Effector CD4-positive, alpha-beta T cell (primary cell): ENCODE measurements at places on chromosomes 7 and 10.

- no peak for DNase-seq
Observed at GRCh38 chr10:42954766-42955492, 121.9 kb upstream of the RET start.

DNA sequence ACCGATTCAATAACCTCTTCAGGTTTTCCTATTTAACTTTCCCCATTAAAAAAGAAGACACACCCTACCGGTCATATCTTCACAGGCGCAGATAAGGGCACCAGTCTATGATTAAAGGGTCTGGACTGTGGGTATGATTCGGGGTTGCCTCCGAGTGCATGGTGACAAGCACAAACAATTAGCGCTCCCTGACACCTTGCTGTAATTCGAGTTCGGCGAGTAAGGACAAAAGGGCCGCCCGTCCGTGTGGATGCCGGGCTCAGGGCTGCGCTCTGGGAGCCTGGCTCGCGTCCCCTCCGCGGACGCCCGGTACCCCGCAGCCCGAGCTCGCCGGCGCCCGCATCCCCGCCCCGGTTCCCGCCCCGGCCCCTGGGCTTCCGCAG, 111.9 kb upstream of the RHEB start:
- DNase-seq, result peak; percentile 19

DNA sequence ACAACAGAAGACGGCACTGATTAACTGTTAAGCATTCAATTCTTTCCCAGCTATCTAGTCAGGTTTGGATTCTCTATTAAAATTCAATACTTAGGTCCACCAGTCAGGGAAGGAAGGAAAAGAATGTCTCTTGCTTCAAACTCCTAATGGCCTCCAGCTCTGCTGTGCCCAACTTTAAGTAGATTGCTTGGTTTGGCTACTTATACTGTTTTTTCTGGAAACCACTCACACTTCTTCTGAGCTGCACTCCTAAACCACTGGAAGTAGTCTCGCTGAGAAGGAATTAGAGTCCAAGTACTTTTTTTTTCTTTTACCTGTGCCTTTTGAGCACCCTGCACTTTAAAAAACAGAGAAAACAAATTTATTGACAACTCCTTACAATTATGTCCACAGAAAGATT, 26.7 kb upstream of the COL1A2 start:
- DNase-seq, result no peak

DNA sequence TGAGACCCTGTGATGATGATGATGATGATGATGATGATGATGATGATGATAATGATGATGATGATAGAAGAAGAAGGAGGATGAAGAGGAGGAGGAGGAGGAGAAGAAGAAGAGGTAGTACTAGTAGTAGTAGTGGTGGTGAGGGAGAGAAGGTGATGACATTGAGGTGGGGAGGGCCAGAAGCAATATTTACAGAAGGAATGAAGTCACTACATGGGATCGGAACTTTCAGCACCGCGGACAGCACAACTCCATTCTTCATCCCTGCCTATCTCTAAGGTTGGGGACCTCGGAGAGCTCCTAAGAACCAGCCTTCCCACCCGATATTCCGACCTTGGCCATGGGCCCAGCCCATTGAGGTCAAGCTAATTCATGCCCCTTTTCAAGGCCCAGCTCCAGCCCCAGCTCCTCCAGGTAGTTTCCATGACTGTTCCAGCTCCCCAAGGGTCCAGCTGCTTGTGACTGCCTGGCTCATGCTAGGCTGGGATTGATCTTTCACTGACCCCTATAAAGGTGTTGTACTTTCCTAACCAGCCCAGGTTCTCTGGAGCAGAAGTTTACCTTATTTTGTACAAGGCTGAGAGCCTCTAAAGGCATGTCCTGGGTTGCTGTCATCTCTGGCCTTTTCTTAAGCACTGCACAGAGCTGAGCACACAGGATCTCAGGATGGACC, 10.3 kb downstream of the CRHR2 start:
- no peak for DNase-seq

- no peak for DNase-seq
Observed at GRCh38 chr10:59757966-59758365, 4.7 kb upstream of the MRLN start.

- DNase-seq, result no peak
Observed at GRCh38 chr7:44150466-44150832, 9.3 kb upstream of the MYL7 start.

DNA sequence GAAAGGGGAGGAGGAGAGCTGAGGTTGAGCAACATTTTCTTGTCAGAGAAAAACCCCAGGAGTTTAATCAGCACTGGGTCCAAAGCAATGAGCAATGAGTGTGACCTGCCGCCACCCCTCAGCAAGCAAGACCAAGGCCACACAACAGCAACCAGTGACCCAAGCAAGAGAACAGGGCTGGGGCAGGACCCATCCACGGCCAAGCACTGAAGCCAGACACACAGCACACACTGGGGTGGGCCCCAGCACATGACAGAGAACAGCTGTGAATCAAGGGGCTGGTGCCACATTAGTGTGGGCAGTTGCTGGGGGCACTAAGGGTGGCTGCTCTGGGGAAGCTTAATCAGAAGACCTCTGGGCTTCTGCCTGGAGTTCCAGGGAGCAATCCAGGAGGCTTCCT, 16.2 kb downstream of the TMEM72 start:
- DNase-seq, result no peak

DNA sequence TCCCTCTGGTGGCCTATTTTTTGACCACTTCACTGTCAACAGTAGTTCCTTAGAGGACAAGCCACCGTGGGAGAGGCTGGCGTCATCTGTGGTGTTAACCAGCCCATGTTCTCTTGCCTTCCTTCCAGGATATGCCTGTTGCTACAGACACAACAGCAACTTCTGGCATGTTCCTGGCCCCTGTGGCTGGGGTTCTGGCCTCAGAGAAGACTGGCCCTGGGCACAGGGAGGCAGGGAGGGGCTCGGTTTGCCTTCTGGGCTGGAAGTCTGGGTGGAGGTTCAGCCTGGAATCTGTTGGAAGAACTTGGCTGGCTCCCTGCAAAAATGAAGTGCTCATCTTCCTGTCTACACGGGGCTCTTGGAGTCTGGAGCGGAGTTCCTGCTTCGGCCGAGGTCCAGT, 25.7 kb downstream of the GOLGA7B start:
- no peak for DNase-seq

DNA sequence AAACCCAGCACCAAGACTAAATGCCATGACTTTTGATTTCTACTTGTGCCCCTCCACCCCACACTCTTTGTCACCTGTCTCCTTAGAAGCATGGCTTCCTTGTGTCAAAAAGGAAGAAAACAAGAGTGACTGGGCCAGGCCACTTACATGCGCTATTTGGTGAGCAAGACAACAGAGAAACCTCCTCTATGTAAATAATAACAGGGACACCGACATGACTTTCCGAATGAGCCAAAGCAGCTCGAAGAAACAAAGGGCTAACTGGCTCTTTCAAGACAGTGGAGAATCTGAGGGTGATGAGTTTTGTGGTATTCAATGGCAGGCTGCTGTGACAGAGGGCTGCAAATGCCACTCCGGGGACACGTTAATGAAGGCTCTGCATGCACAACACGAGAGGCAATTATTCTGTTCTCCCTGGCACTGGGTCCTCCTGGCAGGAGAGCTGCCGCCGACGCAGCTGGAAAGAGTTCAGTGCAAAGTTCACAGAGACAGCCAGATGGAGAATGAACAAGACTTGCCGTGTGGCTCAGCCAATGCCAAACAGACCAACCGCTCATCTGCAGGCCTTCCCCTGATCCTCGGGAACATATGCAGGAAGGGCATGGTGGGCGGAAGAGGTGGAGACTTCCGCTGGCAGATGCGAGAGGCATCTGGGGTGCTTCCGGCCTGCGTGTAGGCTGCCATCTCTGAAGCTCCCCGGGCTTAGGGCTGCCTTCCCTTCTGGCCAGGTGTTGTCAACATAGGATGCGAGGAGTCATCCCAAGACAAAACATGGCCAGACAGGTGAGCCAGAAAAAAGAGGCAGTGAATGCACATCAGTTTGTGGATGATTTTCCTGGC, 59.1 kb upstream of the SMNDC1 start:
- no peak for DNase-seq

DNA sequence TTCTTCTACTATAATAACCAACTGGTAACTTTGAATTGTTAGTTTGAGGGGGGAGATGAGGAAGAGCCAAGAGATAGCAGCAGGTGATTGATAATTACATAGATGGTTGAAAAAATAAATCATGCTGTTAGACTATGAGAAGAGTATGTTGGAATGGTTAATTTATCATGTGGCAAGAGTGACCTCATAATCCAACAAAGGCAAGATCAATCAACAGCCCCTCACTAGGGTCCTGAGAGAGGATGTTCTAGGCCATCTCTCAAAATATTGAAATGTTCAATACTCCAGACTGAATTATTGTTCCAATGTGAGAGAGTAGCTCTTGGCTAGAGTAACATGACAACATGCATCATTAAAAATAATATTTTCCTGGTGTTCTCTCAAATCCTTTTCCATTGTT, 67.9 kb downstream of the ADD3 start:
- DNase-seq, result no peak

DNA sequence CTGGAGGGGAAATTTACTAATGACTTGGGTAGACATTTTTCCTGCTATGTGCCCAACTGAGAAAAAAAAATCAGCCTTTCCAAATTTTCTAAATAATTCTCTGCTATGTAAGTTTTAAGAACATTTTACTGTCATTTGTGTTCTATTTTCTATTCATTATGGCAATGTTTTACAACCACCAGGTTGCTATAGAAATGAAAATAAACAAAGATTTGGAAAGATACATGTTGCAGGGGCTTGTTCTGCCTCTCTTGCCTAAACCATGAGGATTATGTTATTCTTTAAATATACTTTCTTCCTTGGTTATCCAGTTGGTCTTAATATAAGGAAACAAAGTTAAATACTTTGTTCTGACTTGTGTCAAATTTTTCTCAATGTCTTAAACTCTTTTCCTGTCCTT, 257.2 kb downstream of the TWIST1 start:
- no peak for DNase-seq

GRCh38 chr7:102169651-102170392, 116.8 kb upstream of the SH2B2 start:
- DNase-seq, result no peak

GRCh38 chr7:22452142-22452959, 47.6 kb downstream of the STEAP1B start:
- no peak for DNase-seq

GRCh38 chr10:62463364-62463763, 89.2 kb downstream of the ZNF365 start:
- no peak for DNase-seq

DNA sequence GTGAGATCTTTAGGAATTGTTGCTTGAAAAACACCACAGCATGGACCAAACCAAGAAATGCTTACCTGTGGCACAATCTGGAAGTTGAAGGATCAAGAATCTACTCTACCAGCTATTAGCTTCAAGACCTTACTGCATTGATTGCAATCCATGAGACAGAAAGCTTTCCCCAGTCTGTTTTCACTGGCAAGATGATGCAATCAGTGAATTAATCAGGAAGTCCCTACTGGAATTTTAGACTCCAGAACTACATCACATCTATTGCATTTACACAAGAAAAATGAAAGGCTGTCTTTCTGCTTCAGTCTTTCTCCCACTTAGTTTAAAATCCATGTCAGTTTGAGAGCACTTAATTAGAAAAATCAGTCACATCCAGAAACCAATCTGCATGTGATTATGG, 191.7 kb downstream of the TFEC start:
- DNase-seq, result no peak

DNA sequence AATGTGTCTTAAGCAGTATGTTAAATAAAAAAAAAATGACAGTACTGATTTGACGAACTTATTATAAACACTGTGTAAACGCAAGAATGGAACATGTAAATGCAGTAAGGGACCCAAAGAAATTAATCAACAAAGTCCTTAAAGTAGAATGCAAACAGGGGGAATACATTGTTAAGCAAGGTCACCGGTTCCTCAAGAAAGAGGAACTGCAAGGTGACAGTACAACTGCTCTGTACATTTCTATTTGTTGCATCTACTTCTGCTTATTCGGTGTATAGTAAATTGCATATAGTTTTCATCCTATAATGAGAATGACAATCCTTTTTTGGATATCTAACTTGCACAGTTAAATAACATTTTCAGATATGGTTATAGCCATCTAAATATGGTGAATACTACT, 387.0 kb upstream of the SEMA3D start:
- no peak for DNase-seq

DNA sequence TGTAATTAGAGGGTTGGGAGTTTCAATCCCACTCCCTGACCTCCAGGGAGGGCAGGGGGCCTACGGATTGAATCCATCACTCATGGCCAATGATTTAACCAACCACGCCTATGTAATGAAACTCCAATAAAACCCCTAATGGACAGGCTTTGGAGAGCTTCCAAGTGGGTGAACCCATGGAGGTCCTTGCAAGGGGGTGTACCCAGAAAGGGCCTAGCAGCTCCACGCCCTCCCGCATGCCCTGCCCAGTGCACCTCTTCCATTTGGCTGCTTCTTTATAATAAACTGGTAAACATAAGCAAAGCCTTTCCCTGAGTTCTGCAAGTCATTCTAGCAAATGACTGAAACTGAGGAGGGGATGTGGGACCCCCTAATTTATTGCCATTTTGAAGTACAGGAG, 280.1 kb downstream of the FRMD4A start:
- no peak for DNase-seq

- no peak for DNase-seq
Observed at GRCh38 chr7:151553356-151553755, 33.7 kb upstream of the RHEB start.

- DNase-seq, result no peak
Observed at GRCh38 chr10:119919826-119920225, 27.3 kb downstream of the SEC23IP start.
